ENCODE measurements at places on chromosomes 2 and 18. TPM values are rescaled to one million over a fixed set of nuclear protein-coding genes. Genes with fewer than 3 reads are reported as not detected.

IL1RL1 gene
- polyA plus RNA-seq = 0.30 TPM

DNA sequence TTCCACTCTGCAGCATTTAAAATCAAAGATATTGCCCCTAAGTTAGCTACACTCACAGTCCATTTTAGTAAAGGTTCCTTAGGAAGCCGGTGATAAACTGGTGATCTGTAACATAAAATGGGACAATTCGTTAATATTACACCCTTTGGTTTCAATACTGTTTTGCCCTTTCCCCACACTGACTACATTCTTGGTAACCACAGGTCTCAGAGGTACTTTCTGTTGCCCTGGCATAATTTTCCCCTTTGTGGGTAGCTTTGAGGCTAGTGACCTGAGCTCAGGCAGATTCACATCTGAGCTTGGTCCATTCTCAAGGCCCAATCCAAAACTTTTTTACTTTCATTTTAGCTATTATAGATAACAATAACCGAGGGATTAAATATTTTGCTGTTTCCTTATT lies 32.9 kb upstream of the CSRNP3 start:
- no peak for DNase-seq

- no peak for DNase-seq
These were observed at the start of gene FKBP1B for GRCh38 chr2:24049485-24050021. TSS of gene FKBP1B (plus strand) at chr2:24049741. CDS start at chr2:24049850, 109 bp downstream.

DNA sequence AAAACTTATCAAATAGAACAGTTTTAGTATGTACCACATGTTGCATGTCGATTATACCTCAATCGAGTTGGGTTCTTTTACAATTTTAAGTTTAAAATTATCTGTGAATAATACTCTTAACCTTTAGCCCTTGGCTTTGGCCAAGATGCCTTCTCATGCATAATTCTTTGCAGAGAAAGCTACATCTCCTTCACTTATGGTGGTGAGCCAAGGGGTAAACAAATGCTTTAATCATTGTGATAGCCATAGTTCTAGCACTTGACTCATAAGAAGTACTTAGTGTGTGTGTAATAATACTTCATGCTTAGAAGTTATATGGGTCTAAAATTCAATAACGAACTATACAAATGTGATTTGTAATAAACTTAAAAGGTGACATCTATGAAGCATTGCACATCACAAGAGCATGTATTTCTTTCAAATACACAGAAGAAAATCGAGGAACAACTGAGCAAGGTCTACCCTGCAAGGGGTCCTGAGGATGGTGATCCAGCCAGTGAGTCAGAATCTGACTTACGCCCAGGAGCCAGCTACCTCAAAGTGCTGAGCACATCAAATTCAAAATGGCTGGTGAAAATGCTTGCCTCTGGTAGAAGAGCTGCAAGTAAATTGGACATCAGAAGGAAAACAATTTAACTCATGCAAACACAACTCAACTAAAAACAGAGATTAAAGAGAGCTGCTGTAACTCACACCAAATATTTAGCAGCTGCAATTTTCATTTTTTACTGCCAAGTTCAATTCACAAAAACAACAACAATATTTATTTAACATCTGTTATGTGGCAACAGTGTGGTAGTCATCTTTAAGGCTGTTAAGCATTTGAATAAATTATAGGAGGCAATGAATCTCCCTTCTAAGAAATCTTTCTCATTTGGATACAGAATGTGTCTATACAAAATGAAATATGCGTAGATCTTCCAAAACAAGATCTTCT lies 23.8 kb upstream of the TTC39C start:
- no peak for DNase-seq

DNA sequence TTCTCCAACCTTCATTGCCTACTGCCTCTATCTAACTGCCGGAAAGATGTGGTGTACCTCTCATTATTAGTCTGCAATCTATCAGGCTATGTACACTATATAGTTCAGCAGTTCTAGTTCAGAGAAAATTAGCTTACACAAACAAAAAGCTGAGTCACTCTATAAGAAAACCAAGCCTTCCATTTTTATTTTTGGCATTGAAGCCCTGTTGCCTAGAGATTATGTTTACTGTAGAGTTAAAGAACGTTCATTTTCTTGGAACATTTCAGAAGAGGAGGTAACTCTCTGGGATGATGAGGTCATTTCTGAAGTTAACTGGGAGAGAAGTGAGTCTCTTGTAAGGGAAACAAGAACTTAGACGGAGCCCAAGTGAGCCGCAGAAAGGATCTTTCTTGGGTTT lies 133.5 kb downstream of the FAM124B start:
- peak; percentile 77 for DNase-seq

DNA sequence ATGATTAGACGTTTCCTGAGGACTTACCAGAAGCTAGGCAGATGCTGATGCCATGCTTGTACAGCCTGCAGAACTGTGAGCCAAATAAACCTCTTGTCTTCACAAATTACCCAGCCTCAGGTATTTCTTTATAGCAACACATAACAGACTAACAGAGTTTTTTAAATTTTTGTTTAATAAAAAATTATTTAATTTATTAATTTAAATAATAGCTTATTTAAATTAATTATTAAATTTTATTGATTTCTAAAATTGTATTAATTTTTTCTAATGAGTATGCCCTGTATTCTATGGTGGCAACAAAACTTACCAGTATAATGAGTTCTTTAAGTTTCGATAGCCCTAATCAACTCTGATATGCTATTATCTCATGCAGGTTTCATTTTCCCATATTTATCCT lies 259.8 kb downstream of the IKZF2 start:
- no peak for DNase-seq

GRCh38 chr18:49486953-49487710 lies at the start of gene C18orf32:
TSS of gene C18orf32 (minus strand) at chr18:49487234. CDS start at chr18:49483748, 3,486 bp downstream.
- peak; percentile 80 for DNase-seq

CTNNA2 gene
- polyA plus RNA-seq = not detected

GRCh38 chr18:2002151-2002550 lies 569.2 kb downstream of the METTL4 start:
- DNase-seq = no peak

- no peak for DNase-seq
These were observed 7.1 kb upstream of the KLF11 start for GRCh38 chr2:10036095-10036884.

- no peak for DNase-seq
These were observed 24.7 kb downstream of the PCBP1 start for GRCh38 chr2:70111752-70112591.

GRCh38 chr18:362311-363290 lies 94.8 kb upstream of the THOC1 start:
- no peak for DNase-seq

DNA sequence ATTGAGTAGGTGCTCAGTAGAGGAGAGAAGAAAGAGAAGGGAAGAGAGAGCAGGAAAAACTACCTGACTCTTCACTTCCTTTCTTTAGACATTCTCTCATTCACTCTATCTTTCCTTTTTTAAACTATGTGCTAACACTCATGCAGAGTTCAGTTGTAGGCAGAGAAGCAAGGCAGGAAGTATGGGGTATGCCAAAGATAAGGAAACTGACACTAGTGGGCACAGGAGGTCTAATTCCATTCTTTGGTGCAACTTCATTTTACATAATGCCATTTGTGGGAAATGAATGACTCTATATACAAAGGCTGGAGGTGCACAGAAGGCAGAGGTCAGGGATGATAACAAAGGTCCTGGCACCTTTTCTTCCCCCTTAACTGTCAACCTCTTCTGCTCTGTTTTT lies 35.1 kb upstream of the ACVR1 start:
- DNase-seq = no peak

SH3YL1 gene
- 23.4 TPM for polyA plus RNA-seq

GCG gene
- 0.27 TPM for polyA plus RNA-seq

DNA sequence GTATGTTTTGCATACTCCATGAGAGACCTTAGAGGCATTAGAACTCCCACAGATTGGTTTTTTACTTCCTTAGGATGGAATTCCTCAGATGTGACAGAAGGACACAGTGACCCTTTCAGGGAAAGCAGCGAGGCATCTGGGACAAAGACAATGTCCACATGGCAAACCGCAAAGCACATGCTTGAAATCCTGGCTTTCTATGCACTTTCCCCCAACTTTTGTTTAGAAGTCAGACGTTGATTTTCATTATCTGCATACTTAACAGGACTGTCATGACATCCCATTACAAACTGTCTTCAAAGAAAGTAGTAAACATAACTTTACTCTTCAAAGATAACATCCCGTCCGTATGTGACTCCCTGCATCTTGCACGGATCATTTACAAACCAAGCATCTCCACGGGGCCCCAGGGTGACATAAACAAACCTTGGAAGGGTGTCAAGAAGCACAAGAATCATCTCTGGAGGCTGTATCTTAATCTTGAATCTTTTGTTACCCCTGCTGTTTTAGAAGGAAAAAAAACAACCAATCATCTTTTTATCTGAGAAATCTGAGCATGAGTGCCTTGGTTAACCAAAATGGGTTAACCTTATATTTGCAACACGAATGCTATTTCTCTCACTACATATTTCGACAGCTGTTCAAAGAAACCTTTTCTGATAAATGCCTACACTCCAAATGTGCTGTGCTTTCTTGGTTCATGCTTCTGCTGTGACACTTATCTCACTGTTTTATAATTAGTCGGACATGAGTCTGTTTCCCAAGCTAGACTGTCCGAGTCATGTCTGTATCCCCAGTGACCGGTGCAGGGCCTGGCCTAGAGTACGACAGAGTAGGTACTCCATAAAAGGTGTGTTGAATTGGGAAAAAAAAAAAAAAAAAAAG lies 90.8 kb downstream of the CCBE1 start:
- peak; percentile 79 for DNase-seq

DNA sequence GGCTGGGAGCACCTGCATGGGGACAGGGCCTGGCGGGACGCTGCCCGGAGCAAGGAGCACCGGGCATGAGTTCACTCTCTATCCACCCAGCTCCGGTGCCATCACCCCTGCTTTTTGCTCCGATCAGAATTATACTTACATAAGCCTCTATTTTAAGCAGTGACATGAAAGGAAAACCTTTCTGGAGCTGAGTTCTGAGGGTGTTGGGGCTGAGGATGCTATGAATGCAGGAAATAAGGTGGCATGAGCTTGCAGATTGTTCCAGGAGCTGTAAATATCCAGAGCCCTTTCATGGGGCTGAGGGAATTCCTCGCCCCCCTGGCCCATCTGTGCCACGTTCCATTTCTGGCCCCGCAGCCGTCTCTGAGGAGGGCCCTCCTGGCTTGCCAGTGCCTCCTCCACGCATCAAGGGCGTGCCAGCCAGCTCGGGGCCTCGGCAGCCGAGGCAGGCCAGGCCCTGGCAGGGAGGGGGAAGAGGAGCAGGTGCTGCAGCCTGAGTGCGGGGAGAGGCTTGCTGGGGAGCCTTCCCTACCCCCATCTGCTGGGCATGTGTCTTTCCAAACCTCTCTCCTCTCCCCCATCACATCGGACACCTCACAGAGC lies 91.7 kb upstream of the MCFD2 start:
- DNase-seq = no peak

ZNF892 gene
- polyA plus RNA-seq = 1.6 TPM

- no peak for DNase-seq
These were observed 42.7 kb upstream of the POLE4 start for GRCh38 chr2:74915743-74916142.

DSG1 gene
- not detected for polyA plus RNA-seq

DNA sequence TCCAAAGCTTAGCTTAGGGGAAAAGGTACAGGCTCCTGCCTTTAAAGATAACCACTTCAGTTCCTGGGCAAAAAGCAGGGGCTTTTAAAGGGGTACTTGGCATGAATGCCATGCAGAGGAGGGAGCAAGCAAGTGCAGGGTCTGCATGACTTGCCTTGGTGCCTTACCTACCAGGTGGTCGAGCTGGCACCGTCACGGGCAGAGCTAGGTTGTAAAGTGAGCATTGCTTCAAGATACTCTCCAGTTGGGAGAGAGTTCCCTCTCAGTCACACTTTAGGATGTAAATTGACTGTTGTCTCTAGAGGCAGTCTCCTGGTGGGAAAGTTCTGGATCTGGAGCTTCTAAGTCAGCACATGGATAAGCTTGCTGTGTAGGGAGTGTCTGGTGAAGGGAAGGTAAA lies 58.6 kb upstream of the MCFD2 start:
- DNase-seq = no peak

DNA sequence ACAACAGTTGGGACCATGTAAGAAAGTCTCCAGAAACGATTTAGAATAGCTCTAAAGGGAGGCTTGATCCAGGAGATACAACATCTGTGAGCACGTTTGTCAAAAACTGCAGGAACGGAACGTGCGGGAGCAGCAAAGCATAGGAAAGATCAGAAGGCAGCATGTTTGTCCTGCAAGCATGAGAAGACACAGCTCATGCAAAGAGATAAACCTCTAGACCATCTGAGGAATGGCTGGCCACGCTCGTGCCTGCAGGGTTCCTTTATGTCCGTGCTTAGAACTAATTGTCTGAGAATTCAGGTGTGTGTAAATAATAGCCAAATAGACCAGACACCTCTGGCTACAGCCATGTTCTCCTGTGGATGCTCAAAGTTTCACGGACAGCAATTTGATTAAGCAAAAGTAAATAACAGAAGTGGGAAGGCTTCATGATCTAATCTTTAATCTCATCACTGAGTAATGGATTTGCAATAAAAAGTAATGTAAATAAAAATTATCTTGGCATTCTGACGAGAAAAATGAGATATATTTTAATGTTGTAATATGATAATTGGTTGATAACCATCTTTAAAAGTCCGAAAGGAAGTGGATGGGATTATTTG lies 534.8 kb upstream of the CDH7 start:
- no peak for DNase-seq

GRCh38 chr2:175010848-175011254 lies 5.7 kb upstream of the CHN1 start:
- DNase-seq = no peak

- DNase-seq = no peak
These were observed 9.0 kb upstream of the MRPL19 start for GRCh38 chr2:75637568-75637967.

GRCh38 chr2:30768036-30768686 lies 39.1 kb downstream of the CAPN13 start:
- no peak for DNase-seq

DNA sequence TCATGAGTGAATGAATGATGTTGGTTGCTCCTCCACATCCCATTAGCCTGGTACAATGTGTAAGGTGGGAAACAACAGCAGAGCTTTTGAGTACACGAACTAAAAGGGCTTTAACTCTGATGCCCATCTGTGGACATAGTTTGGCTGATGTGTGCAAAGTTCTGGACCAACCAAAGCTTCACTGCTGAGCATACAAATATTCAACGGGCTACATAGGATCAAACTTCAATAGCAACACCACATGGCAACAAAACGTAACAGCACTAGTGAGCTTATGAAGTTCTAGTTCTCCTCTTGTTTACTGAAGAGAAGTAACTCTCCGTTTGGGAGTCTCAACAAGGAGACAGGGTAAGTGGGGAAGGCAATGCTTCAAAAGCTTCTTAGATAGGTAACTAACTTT lies 20.4 kb downstream of the STAM2 start:
- no peak for DNase-seq

BCL11A gene
- polyA plus RNA-seq = 1.4 TPM

SCYGR2 gene
- polyA plus RNA-seq = not detected

LIMS1 gene
- polyA plus RNA-seq = 87.3 TPM

SMYD1 gene
- not detected for polyA plus RNA-seq

- no peak for DNase-seq
These were observed 429.3 kb downstream of the TGIF1 start for GRCh38 chr18:3879114-3879835.
